HS-27A (cell line): ENCODE measurements at places on chromosomes 12 and 14.
A peak's percentile ranks its signal among the peaks of the same experiment; 100 is the strongest.

- DNase-seq: peak; percentile 3
Observed at GRCh38 chr14:21768116-21768874, 94.7 kb upstream of the OR4E1 start.

- DNase-seq: peak; percentile 94
Observed at GRCh38 chr14:59188461-59189090, at the start of gene DAAM1. Gene DAAM1, plus strand, starts transcription at chr14:59188667. Its CDS starts 74,811 bp downstream, at chr14:59263478.

- DNase-seq: peak; percentile 72
Observed at GRCh38 chr12:8658346-8658745, 4.3 kb downstream of the MFAP5 start.

- no peak for DNase-seq
Observed at GRCh38 chr14:99535448-99535847, 54.2 kb downstream of the CCNK start.
